LNCaP clone FGC (cell line): ENCODE measurements at places on chromosomes 5 and 9.

GRCh38 chr9:78510035-78510434 is 213.1 kb downstream of the PSAT1 start:
- peak; percentile 83 for DNase-seq

DNA sequence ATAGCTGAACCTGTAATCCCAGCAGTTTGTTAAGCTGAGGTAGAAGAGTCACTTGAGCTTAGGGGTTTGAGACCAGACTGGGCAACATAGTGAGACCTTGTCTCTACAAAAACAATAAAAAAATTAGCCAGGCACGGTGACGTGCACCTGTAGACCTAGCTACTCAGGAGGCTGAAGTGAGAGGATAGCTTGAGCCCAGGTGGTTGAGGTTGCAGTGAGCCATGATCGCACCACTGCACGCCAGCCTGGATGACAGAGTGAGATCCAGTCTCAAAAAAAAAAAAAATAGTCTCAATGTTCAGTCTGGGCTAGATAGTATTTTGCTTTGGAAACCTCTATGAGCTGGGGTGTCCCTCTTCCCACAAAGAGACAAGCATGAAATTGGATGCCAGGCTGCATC is 51.9 kb upstream of the IQGAP2 start:
- no peak for DNase-seq

DNA sequence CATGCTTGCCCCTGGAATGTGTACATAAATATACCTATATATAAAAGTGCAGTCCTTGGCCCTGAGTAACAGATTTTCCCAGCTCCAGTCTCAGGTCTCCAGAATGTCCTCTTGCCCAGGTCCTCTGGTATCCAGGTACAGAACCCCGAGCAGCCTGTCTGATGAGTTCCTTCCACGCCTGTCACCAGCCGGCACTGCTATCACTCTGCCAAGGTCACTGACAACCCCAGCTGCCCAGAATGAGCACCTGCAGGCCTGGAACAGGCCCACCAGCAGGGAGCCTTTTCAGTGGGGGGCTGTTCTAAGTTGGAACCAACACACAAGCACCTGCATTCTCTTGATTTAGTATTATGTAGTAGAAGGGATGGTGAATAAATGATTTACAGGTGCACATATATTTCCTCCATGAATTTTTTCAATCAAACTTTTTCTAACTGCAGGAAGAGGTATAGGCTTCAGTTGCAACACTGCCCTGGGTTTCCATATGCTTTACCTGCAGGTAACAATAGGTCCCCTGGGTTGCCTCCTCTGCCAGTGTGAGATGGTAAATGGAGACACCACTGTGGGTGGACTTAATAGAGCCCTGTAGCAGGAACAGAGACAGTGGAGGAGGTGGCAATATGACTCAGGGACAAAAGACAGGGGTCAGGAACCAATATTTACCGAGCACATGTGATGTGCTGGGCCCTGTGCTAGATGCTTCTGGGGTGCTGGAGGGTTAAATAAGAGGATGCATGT is 291.9 kb downstream of the SPOCK1 start:
- no peak for DNase-seq

DNA sequence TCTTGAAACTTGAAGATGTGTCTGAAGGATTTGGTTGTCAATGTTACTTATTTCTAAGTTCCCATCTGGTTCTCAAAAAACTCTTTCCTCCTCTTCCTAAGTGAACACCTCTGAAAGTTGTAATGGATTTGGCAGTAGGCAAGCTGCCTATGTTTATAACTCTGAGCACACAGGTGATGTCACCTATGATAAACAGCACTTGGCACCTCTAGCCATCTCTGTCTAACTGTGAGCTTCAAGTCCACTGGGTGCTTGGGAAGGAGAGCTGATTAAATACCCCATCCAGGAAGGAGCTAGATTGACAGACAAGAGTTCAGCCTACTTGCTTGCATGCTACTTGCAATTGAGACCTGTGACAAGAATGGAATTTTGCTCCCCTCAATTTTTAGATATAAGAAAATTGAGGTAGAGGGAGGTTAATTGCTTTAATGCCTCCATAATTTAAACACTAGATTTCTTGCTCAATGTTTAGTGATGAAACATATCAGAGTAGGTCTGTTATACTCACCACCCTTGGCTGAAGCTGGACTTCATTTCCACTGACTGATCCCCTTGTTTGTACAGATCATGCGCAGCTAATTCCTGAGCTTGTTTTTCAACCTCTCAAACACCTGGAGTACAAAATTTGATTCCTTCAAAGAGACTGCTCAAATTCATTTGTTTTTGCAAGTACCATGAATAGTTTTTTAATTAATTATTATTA is 49.9 kb downstream of the PDE4D start:
- DNase-seq: peak; percentile 99

- no peak for DNase-seq
These were observed 51.0 kb downstream of the GNG10 start for GRCh38 chr9:111712369-111712768.

- no peak for DNase-seq
These were observed at the start of gene LRRC14B for GRCh38 chr5:191036-191948. Gene LRRC14B, plus strand, starts transcription at chr5:191495. Its CDS starts 44 bp downstream, at chr5:191539.

DNA sequence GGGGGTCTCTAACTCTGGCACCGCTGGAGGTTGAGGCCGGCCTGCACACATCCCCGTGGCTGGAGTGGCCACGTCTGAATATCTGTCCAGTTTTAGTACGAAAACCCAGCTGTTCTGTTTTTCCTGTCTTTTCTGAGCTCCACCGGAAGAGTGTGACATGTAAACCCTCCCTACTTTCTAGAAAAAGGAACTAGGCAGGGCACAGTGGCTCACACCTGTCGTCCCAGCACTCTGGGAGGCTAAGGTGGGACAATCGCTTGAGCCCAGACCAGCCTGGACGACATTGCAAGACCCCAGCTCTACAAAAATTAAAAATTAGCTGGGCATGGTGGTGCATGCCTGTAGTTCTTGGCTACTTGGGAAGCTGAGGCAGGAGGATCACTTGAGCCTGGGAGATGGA is 8.2 kb upstream of the PHYKPL start:
- DNase-seq: no peak
